ENCODE measurements at places on chromosomes 6 and 20.

DNA sequence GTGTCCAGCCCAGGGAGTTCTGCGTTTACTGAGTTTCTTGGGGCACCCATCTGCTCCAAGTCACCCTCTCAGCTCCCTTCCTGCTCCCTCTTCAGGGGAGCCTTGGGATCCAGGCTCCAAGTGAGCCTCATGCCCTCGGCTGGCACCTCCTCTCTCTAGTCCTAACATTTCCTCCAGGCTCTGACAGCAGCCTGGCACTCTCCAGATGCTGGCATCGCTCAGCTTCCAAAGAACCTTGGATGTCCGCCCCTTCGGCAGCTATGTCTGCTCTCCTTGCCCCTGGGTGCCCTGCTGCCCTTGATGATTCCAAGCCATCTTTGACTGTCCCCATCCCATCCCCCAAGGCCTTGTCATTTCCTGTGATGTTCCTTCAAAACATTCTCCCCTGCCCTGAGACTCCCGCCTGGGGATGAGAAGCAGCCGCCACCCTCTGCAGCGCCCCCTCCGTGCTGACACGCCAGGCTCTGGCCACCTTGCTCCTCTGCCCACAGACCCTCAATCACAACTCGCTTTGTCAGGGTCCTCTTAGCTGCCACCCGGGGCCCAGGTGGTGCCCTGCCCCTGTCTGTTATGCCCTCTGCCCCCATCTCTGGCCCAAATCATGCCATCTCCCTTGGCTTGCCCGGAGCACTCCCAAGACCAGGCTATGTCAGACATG is 6.6 kb upstream of the GFRA4 start:
- no peak for DNase-seq

GRCh38 chr6:61711849-61712248 is 574.2 kb downstream of the KHDRBS2 start:
- no peak for DNase-seq

DNA sequence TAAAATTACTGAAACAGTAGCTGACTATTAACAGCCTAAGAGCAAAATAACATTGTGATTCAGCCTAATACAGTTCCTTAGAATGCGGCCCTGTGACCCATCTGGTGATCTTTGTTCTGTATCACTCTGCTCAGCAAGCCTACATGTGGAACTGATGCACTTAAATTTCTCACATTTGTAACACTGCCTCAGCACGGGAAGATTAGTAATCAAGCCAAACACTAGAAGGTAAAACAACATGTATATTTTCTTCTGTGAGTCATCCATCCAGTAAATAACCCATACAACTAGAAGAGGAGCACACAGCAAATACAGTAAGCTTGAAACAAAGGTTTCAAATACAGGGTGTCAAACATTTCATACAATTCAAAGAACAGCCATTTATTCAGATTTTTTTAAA is 189.7 kb upstream of the NOX3 start:
- no peak for DNase-seq

- no peak for DNase-seq
These were observed 12.0 kb downstream of the XRN2 start for GRCh38 chr20:21315138-21315537.

DNA sequence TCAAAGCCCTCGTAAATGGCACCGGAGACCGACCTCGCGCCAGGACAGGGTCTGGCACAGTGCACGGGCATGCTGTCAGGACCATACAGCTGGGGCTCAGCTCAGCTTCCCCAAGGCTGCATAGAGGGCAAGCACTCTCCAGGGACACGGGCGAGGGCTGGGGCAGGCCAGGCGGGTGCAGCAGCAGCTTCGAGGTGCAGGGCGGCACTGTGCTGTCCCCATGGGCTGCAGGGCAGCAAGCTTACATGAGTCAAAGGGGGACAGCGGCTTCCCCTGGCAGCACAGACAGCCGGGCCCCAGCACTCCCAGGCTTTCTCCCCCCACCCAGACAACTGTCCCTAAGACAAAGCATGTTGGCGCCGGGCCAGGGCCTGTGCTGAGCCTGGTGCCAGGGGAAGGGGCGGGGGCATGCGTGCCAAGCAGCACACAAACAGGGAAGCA is 25.7 kb downstream of the PSMG4 start:
- no peak for DNase-seq

DNA sequence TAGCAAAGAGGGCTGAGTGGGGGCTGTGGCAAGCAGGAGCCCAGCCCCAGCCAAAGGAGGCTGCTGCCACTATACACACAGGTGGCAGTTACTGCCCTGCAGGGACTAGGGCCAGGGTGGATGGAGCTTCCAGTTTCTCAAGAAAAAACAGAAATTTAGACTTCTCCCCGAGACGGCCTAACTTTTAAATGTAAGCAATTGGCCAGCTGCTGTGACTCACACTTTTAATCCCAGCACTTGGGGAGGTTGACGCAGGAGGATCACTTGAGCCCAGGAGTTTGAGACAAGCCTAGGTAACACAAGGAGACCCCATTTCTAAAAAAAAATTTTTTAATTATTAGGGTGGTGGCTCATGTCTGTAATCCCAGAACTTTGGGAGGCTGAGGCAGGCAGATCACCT is 98.2 kb upstream of the NFATC2 start:
- no peak for DNase-seq

DNA sequence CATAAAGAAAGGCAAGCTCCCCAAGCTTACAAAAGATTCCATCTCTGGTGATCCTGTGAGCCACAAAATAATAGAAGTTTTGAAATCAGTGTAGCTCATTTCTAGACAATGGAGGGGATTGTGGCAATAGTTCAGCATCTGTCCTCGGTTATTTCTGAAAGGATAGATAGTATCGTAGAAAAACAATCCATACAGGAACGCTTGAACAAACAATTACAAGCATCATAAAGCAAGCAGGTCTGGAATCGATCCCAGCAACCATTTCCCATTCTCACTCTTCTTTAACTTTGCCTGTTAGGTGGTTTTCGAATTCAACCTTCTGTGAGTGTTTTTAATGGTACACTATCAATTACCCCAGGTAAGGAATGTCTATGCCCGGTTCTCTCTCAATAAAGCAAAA is 931.1 kb downstream of the KIF16B start:
- no peak for DNase-seq

Data from effector memory CD4-positive, alpha-beta T cell (primary cell).